GM12892 (cell line): ENCODE measurements at places on chromosomes 2 and 18.

DNA sequence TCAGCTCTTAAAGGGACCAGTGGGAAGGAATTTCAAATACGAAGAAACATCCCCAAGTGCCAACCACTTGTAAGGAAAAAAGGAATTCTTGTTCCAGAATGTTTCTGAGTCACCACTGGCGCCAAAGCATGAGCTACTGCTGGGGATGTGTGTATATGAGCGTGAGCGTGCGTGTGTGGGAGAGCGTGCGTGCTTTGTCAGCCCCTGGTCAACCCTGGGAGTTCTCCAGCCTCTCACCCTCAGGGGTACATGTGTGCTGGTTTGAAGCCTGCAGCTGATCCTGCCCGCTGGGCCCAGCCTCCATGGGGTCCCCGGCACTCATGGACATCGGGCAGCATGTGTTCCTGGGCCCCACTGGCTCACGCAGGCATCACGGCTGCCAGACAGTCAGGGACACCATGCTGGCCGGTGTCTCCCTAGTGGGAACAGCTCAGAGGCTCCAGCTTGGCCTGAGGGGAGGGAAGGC is 17.1 kb downstream of the HS6ST1 start:
- DNase-seq, result no peak

DNA sequence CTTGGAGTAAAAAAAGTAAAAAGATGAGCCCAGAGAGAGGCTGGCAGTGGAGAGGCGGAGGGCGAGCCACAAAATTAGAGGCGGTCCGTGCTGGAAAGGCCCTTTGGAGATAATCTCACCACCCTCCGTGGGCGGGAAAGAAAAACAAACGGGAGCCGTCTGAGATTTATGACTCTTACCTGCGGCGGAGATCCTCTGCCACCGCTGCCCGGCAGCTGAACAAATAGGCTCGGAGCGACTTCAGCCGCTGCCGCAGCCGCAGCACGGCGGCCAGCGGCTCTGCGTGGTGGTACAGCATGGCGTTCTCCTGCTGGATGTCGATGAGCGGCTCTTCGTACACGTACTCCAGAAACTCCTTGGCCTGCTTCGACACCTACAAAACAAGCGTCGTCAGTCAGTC is 94.6 kb downstream of the PLEKHM3 start:
- no peak for DNase-seq

- DNase-seq, result no peak
Observed at GRCh38 chr2:85247610-85248009, 80.2 kb downstream of the TGOLN2 start.

GRCh38 chr2:121561617-121562268 is 31.1 kb downstream of the RNU4ATAC start:
- DNase-seq, result no peak

- DNase-seq, result no peak
Observed at GRCh38 chr2:27148801-27149439, at the start of gene TCF23. TSS of gene TCF23 (plus strand) at chr2:27149004. CDS start at chr2:27149134, 130 bp downstream.

DNA sequence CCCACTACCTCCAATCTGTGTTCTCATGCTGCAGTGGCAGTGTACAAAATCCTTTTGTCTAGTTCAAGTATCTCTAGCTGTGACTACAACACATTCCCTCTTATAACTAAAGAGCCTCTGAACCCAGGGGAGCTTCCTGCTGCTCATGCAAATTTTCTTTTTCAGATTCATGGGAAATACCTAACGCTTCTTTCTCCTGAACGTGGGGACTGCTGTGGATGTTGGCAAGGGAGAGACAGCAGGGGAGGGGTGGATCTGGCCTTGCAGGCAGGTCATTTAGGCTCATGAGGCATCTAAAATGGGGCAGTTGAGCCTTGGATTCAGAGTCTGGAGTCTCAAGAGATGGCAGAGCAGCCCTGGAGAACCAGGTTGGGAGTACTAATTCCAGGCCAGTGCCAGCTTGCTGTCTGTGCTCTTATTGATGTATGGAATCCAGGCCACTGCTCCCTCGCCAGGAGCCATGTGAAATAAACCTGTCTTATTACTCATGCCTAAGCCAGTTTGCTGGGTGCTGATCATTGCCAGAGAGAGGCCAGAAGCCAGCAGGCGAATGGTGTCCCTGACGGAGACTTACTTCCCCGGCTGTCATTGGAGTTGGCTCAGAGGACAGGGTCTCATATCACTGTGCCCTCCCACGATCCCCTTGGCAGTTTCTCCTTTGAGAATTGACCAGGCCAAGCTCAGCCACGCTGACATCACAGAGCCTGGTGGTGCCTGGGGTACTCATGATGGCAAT is 29.2 kb upstream of the TNP1 start:
- no peak for DNase-seq

DNA sequence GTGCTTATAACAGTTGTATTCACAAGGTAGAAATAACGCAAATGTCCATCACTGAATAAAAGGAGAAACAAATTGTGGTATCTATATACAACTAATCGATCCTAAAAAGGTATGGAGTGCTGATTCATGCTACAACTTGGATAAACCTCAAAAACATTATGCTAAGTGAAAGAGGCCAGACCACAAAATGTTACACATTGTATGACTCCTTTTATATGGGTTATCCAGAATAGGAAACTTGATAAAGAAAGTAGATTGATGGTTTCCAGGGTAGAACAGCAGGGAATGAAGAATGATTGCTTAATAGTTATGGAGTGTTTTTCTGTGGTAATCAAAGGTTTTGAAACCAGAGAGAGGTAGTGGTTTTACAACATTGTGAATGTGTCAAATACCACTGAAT is 432.2 kb upstream of the TRIB2 start:
- DNase-seq, result no peak

DNA sequence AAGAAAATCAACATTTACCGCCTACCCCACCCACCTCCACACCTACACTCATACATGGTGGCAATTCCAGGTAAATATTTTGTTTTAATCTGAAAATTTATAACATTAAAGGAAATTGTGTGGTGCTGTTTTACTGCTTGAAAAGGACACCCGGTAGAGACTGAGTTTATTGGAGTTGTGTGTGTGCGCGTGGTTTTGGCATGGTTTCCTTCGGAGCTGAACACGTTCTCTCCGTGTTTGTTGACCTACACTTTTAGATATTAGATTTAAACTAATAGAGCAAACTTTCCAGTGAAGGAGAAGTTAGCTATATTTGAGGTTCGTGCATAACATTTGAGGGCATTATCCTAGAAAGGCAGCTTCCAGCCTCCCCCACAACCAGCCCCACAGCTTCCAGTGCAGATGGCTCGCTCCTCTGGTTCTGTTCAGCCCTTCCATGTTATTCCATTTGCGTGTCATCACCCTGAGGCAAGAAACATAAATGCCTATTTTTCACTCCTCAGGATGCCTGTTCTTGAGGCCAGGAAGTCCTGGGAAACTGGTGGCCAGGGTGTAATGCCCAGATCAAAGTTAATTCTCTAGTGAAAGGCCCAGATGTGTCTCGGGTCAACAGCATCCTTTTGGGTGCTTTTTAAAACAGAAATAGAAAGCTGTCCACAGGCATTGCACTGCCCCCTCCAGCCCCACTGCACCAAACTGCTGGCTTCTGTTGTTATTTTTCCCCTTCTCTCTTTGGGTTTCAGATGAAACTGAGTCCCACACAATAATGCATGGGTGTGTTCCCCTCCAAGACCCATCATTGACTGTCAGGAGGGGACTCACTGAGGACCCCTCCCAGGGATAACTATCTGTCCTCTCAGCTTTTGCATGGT is 190.2 kb downstream of the SETBP1 start:
- no peak for DNase-seq

GRCh38 chr18:36249392-36249791 is 48.1 kb upstream of the FHOD3 start:
- DNase-seq, result no peak

DNA sequence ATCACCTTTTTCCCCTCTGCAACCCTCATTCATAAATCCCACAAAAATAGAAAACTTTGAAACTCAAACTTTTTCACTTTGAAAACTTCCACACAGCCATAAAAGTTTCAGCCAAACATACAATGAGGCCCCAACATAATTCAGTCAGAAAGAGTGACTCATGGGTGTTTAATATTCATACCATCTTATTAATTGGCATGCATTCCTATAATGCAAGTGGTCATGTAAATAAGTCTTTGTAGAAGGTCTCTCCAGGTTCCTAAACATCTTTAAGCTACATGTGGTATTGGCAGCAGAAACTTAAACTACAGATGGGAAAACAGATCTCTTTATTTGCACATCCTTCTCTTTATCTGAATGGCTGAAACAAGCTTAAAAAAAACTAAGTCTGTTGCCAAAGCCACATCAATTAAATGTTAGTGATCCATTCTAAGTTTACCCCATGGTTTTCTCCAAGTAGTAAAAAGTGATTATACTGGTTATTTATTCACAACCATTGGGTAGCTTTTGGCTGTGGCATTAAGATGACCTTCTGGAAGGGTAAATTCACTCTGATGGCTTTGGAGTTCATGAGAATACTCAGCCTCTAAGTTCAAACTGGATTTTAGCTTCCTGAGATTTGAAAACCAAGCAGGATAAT is 70.2 kb upstream of the LYPD1 start:
- no peak for DNase-seq
